ENCODE measurements at places on chromosomes 11 and 22.
A peak's percentile ranks its signal among the peaks of the same experiment; 100 is the strongest.

GRCh38 chr11:36041988-36042611 lies 98.2 kb downstream of the LDLRAD3 start:
- no peak for DNase-seq

GRCh38 chr11:121452609-121453150 lies at the start of gene SORL1-AS1:
Gene SORL1-AS1 (minus strand): TSS chr11:121452967.
- no peak for DNase-seq

GRCh38 chr11:35655254-35655653 lies 7.3 kb upstream of the TRIM44 start:
- no peak for DNase-seq

- DNase-seq, result no peak
These were observed 60.2 kb downstream of the PDE2A start for GRCh38 chr11:72613977-72614376.

DNA sequence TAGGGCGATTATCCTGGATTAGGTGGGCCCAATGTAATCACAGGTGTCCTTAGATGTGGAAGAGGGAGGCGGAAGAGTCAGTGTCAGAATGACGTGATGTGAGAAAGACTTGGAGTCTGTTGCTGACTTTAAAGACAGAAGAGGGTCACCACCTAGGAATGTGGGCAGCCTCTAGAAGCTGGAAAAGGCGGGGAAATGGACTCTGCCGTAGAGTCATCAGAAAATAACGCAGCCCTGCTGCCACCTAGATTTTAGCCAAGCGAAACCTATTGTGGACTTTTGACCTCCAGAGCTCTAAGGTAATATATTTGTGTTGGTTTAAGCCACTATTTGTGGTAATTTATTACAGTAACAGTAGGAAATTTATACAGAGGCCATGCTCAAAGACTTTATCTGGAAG lies 4.8 kb downstream of the DDX10 start:
- DNase-seq, result no peak

DNA sequence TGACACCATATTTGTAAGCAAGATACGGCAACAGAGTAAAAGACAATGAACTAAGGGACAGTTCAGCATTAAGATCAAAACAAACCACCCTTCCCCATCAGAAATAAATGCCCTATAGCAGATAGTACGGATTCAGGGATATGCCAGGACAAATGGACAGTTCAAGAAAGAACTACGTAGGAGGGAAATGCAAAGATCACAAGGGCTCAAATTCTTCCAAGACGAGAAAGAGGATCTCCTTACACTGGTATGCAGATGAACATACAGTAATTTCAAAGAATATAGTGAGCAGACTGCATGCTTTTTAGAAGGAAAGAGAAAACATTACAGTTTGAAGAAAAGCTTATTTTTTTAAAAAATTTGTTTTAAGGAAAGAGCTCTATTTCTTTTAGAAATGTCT lies 124.7 kb upstream of the APOA1 start:
- no peak for DNase-seq

GRCh38 chr11:2235588-2236326 lies 34.6 kb downstream of the ASCL2 start:
- no peak for DNase-seq

DNA sequence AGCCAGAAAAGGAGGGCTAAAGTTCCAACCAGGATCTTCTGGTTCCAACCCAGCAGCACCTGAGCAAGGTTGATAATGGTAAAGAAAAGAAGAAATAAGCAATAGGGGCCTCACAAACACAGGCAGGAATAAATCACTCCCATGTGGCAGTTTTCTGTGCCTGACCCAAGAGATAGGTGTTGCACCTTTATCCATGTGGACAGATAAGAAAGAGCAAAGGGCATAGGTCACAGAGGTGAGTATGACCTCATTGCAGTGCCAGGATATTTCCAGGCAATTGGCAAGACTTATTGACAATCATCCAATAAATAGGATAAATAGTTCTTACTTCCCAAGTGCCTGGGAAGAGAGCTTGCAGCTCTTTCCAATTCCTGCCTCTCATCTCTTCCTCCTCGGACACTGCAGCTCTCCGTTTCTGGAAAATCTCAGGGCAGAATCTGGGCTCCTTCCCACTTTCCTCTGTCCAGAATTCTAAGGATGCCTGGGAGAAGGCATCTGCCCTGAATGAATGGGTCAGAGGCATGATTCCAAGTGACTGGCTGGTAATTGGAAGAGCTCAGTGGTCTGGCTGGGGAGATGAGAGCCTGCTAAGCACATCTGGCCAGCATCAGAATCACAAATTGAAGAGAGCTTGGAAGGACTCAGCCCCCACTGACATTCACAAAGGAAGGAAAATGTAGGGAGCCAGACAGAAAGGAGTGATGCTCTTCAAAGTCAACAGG lies 14.5 kb upstream of the LRRC55 start:
- no peak for DNase-seq

GRCh38 chr22:17969701-17970113 lies 54.7 kb downstream of the MICAL3 start:
- DNase-seq, result peak; percentile 71

DNA sequence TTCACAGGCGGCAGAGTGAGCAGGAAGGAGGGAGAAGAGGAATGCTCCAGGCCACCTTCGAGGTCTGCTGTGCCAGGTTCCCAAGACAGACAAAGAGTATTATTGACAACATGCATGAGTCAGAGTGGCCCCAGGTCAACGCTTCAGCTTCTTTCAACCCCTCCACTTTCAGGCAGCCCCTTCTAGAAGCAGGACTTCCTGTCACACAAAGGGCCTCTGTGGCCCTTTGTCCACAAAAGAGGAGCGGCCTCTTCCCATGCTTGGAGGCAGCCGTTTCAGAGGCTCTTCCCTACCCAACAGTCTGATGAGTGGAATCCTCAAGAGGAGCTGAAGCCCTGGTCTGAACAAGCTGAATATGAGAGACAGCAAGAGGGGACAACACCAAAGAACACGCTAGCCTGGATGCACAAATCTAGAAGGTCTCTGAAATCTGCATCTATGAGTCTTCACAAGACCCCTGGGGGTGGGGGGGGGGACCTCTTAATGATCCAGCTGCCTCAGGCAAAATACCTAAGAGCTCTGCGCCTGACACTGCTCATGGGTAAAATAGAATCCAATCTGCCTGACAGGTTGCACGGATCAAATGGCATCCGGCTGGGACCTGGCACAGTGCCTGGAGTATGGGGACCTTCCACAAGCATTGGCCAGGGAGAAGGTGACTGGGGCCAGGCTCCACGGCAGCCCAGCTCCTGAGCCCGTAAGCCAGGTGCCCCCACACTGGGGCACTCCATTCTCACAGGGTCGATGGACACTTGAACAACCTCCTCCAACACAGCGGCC lies 67.5 kb downstream of the PACSIN2 start:
- no peak for DNase-seq

GRCh38 chr11:47087801-47088200 lies 88.9 kb downstream of the ARFGAP2 start:
- DNase-seq, result no peak

GRCh38 chr11:63767565-63768236 lies 874 bp downstream of the ZFTA start:
- DNase-seq, result no peak

GRCh38 chr11:128765571-128766549 lies 72.0 kb downstream of the FLI1 start:
- no peak for DNase-seq

DNA sequence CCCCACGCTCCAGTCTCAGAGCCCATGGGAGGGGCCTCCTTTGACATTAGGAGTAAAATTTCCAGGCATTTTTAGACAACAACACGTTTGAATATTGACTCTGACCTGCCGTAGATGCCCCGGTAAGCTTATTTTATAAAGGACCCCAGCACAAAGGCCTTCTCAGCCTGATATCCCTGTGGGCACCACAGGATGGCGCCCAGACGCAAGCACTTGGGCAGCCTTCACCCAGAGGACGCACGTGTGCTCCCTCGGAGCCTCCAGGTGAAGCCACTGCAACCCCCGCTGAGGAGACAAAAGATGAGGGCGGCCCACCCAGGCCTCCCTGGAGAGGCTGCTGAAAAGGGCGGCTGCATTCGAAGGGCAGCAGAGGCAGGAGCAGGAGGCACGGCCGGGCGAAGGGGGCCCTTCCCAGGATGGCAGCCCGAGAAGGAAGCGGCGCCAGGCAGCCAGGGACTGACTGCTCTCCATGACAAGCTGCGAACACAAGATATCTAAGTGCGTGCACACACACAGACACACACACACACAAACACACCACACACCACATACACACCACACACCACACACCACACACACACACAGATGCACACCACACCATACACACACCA lies 15.2 kb upstream of the TH start:
- no peak for DNase-seq

- no peak for DNase-seq
These were observed 9.9 kb upstream of the RNASEH2C start for GRCh38 chr11:65730461-65730860.

- peak; percentile 35 for DNase-seq
These were observed 16.0 kb upstream of the PPP2R1B start for GRCh38 chr11:111782109-111782741.

DNA sequence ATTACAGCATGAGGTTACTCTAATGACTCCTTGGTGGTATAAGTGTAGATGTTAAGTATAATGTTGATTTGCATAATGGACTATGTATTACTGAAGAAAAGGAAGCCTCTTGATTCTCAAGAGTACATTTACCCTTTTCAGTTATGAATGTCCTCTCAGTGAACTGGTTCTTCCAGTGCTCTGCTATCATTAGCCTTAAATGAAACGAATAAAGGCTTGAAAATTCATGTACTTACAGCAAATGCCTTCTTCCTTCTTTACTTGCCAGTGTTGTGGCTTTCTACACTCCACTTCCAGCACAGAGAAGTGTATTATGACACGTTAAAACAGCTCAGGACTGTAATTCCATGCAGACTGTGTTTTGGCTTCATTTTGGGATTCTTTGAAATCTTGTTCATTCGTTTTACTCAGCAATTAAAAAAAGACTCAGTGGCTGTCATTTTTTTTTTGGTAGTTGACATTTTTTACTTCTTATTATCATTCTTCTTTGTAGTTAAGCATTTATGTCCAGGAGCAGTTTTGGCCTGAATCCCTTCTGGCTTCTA lies 96.9 kb downstream of the MTMR3 start:
- no peak for DNase-seq

DNA sequence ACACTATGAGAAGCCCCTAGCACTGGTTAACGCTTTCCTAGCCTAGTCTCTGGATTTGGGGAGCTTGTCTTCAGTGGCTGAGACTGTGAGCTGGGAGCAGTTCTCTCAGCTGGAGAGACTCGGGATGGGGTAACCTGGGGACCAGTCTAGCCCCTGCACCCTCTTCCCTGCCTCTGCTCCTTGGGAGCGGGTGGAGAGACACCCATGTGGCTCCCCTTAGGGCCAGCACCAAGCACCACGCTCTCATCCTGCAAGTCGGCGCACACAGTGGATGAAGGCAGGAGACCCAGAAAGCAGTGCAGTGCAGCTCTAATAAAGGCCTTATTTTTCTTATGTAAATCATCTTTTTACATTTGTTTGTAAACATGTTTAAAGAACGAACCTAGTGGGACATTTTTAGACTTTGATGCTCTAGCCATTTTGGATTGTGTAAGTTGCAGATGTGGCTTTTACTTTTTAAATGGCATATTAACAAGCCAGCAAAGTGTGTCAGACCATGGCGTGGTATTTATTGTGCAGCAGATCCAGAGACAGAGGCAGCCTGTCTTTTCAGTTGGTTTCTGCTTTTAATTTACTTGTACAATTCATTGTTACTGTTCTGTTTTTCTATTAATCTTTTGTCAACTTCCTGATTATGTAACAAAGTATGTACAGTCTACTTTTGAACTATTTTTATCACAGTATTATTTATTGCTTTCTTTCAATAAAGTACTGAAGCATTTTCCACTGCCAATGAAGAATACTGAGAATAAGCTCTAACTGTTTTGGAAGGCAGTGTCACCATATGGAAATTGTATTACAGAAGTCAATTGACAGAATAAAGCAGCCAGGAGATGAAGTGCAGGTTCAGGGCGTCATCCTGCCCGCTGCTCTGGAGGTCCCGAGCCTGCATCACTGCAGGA lies 14.4 kb upstream of the CTTN start:
- no peak for DNase-seq

DNA sequence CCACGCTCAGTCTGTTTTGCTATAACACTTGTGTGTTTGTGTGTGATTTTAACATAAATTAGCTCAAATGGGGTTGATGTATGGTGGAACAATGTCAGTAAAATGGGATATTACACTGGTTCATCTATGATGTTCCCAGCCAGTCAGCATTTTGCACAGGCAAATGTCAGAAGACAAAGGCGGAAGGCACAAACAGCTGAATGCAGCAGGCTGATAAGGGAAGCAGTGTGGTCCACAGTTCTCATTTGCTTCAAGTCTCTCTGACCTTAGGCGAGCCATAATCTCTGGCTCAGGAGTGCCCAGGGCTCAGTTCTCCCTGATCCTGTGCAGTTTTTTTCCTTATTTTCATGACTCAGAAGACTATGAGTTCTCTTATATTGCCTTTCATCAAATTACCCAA lies 102.7 kb downstream of the FAR1 start:
- no peak for DNase-seq

GRCh38 chr11:72621008-72621610 lies 53.1 kb downstream of the PDE2A start:
- no peak for DNase-seq

GRCh38 chr22:39519681-39520225 lies 609 bp upstream of the ATF4 start:
- peak; percentile 100 for DNase-seq
